ENCODE measurements at places on chromosomes 6 and 20.

GRCh38 chr6:33963136-33963750, 159.4 kb upstream of the MLN start:
- DNase-seq = no peak

DNA sequence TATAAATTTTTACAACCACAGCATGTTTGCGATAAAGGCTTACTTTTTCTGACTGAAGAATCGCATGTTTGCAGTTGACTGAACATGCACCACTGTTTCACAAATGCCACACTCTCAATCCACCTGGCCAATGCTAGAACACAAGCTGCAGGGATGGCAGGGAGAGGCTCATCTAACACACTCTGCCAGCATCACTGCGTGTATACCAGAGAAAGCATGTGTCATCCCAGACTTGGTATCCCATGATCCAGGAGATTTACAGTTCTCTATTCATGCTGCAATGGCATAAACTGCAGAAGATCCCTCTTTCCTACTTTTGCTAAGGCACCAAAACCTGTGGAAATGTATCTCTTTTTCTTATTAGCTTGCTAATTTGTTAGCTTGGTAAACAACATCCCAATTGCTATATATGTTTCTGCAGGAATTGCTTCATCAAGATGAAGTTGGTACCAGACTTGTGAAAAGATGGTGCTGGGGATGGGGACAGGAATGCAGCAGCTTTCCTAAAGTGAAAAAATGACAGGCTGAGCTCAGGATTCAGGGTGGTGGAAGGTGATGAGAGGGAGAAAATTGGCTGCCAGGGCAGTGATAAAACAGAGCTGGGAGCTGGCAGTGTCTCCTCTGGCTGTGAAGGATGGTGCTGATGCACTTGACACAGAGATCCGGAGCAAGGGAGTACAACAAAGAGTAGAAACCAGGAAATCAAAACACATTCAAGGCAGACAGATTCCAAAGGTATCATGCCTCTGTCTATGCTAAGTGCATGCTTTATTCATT, 186.9 kb downstream of the HIVEP2 start:
- no peak for DNase-seq

DNA sequence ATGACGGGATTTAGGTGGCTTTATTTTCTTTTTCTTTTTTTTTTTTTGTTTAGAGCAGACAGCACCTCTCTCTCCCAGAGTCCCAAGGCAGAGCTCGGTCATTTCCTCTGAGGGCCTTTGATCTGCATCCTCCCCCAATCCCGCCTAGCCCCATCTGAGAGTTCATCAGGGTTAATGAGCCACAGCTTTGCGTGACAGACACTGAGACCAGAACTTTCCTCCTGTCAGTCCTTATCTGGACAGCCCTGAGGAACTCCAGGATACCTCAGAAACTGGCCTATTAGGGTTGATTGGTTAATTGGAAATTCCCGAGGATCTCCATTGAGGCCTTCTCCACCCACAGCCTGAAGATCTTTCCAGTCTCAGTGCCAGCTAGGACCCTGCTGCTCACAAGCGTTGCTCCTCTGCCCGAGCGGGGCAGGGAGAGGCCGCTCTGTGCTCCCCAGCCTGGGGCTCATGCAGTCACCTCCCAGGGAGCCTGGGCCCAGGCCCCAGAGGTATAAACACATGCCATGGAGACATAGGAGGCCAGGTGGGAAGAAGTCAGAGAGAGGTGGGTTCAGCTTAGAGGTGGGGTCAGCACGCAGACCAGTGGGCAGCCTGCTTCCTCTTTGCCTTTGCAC, 1.4 kb upstream of the LRRN4 start:
- no peak for DNase-seq

GRCh38 chr6:44171899-44172546, 13.4 kb downstream of the CAPN11 start:
- no peak for DNase-seq

DNA sequence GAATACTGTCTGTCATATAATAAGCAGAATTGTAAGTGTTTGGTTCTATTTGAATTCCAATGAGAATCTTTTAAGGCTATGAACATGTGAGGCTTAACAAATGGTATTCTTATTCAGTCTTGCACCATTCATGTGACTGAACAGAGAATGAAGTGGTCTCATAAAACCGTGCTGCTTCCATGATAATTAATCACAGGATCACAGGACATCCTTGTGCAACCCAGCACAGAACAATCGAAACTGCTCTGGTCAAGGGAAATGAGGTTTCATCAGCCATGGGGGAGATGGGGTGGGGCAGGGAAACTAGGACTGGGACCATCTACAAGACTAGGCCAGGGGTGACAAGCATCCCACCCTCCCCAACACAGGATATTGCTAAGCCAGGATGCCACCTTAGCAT, 6.0 kb downstream of the PPIL6 start:
- no peak for DNase-seq

DNA sequence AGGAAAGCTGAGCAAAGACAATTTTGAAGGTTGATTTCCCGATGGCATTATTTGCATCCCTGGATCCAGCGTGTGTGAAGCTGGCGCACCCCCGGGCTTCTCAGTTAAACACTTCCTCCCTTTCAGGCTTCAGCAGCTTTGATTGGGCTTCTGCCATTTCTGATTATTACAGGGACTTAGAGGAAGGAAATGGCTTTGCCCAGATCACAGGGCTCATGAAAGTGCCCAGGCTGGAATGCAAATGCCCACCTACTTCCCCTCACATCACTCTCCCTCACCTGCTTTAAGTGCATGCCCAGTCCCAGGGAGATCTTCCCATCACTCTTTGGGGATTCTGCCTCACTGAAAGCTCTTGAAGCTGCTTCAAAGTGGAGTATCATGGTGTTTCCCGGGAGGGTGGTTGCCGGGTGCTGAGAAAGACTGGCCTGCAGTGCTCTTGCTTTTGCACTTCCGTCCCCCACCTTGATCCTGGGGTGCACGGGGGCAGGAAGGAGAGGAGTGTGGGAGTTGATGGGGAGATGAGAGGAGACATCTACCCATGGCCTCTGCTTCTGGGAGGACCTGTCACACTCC, 28.3 kb downstream of the PHACTR3 start:
- no peak for DNase-seq

GRCh38 chr6:24930431-24930871, 5.3 kb downstream of the RIPOR2 start:
- DNase-seq = no peak

DNA sequence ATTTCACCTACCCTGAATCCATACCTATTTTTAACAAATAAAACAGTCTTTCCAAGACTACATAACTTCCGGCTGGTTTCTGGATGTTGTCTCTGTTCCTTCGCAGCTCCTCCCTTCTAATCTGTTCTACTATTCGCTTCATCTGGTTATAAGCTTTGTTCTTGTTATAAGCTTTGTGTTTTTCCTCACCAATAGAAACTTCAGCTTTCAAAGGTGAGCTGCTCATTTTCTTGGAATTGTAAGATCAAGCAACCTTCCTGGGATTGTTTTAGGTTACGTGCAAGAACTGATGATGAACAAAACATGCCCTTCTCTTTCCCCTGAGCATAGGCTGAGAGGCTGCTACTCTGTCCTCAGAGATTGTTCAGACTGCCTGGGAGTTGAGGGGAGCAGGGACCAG, 2.1 kb downstream of the GFOD1 start:
- no peak for DNase-seq

GRCh38 chr6:98308564-98308963, 525.8 kb upstream of the POU3F2 start:
- no peak for DNase-seq

DNA sequence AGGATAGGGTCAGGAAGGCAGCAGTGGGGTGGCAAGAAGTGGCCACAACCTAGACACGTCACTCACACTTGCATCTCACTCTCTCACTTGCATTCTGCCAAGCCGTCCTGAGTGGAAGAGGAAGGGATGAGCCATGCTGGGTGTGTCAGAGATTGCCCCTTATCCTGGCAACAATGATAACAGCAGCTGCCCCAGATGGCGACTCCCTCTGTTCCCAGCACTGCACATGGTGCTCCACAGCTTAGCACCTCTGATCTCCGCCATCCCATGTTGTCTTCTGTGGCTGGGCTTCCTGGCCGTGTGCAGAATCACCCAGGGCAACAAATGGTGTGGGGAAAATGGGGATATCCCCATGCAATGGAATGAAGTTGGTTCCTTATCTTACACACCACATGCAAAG, 11.1 kb downstream of the KCNB1 start:
- no peak for DNase-seq

DNA sequence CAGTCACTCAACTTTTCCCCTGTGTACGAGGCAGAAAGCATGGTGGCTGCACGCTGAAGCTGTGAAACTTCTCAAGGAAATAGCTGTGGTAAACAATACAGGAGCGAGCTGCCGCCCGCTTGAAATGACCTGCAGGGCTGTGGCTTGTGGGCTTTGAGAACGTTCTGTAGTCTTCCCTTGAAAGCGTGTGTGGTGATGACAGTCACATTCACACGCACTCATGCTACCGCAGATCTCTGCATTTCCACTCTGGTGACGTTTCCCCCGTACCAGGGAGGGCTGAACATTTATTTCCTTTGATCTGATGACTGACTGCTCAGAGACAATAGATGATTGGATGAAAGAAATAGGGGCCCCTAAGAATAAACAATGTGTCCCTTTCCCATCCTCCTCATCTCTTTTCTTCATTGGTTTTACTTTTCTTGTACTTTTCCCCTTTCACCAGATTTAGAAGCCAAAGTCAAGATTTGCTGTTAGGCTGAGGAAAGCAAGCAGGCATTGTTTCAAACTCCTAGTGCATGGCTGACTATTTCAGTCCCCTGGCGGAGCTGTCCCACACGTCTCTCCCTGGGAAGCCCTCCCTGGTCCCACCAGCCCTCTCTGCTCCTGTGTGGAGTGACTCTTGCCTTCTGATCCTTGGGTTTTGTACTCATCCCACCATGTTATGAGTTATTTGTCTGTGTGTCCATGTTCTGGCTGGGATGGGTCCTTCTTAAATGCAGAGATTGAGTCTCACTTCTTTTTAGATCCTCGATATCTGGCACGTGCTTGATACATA, 3.9 kb downstream of the SYTL3 start:
- peak; percentile 78 for DNase-seq

GRCh38 chr20:49384437-49385434, 97.7 kb downstream of the KCNB1 start:
- DNase-seq = peak; percentile 44

GRCh38 chr20:31722257-31723068, at the start of gene BCL2L1:
Gene BCL2L1 (minus strand): TSS chr20:31722868. CDS start chr20:31722218, 650 bp downstream.
- DNase-seq = peak; percentile 78

- no peak for DNase-seq
Observed at GRCh38 chr6:157471895-157472686, 91.1 kb downstream of the ZDHHC14 start.

GRCh38 chr20:51028616-51029212, 5.8 kb upstream of the KCNG1 start:
- DNase-seq = no peak

GRCh38 chr6:3294396-3294795, 35.6 kb downstream of the PSMG4 start:
- DNase-seq = no peak

DNA sequence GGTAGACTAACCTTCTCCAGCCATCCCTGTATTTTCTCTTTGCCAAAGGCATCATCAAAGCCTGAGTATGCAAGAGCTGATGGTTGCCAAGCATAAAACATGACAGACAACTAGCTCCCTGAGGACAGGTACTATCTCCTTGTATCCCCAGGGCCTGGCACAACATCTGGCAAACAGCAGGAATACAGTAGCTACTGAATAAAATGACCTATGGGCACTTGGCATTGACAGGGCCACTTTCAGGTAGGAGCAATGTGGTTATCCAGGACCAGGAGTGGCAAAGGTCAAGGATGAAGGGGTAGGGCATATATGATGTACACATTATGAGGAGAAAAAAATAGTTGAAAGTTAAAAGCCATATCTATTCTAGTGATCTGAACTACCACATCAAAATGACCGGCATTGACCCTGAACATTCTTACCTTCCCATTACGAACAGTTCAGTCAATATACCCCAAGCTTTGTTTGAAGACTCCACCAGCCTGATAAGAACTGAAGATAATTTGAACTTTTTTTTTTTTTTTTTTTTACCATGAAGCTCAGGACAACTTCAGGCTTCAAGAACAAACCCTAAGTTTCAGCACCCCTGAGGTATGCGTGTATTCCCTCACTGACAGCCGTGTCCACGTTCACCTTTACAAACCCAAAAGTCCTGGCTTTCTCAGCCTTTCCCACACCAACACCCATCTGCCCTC, 12.3 kb downstream of the ABHD12 start:
- DNase-seq = no peak

DNA sequence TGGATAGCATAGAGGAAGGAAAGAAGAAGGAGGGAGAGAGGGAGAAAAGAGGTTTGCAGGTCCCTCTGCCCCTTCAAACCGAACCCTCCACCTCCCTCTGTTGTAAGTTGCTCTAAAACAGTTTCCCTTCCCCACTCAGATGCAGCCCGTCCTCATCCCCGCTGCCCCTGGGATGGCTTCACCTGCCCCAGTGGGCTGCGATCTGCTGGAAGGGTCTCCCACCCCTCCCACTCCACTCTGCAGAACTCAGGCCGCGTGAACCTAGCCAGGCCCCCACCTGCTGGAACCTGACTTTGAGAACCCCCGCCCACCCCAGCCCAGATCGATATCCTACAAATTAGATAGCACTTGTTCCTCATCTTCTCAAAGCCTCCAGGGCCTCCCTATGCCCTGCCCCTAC, 190.8 kb downstream of the DLL1 start:
- DNase-seq = no peak

- no peak for DNase-seq
Observed at GRCh38 chr6:129709196-129709768, 695 bp downstream of the ARHGAP18 start.

- no peak for DNase-seq
Observed at GRCh38 chr6:136079701-136080565, 170.2 kb downstream of the MTFR2 start.

- DNase-seq = no peak
Observed at GRCh38 chr20:48901326-48901725, 20.2 kb upstream of the ARFGEF2 start.

DNA sequence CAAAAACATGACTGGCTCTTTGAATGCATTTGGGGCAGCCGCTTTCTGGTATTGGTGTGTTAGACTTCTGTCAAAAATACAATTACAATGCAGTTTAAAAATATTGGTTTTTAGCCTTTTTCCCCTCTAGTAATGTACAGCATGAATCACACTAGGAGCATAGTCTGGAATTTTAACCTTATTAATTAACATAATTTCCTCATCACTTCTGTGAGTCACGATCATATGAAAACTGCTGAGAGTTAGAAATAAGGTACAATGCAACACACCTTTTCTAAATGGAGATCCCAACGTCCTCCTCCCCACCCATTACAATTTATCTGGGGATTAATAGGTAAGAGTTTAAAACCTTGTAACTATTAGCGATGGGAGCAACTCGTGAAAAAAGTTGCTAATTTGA, 297.1 kb upstream of the RIMS1 start:
- no peak for DNase-seq

- no peak for DNase-seq
Observed at GRCh38 chr6:100673641-100674040, 207.5 kb downstream of the ASCC3 start.

Measured in activated T-cell treated with anti-CD3 and anti-CD28 coated beads for 4 hours (primary cell).